Lower leg skin (tissue), 4 donors: ENCODE measurements at places on chromosomes 3 and 15. TPM values are rescaled to one million over a fixed set of nuclear protein-coding genes. Genes with fewer than 3 reads are reported as not detected.

GRCh38 chr3:43221076-43221475, 65.3 kb upstream of the SNRK start:
- no peak for DNase-seq

CAMK1 gene
- total RNA-seq, result 10.1 TPM

- no peak for DNase-seq
Observed at GRCh38 chr15:61556037-61556648, 327.0 kb upstream of the RORA start.

GPR160 gene
- total RNA-seq, result 6.3 TPM
